ENCODE measurements at places on chromosomes 13 and 19.
A peak's percentile ranks its signal among the peaks of the same experiment; 100 is the strongest.

DNA sequence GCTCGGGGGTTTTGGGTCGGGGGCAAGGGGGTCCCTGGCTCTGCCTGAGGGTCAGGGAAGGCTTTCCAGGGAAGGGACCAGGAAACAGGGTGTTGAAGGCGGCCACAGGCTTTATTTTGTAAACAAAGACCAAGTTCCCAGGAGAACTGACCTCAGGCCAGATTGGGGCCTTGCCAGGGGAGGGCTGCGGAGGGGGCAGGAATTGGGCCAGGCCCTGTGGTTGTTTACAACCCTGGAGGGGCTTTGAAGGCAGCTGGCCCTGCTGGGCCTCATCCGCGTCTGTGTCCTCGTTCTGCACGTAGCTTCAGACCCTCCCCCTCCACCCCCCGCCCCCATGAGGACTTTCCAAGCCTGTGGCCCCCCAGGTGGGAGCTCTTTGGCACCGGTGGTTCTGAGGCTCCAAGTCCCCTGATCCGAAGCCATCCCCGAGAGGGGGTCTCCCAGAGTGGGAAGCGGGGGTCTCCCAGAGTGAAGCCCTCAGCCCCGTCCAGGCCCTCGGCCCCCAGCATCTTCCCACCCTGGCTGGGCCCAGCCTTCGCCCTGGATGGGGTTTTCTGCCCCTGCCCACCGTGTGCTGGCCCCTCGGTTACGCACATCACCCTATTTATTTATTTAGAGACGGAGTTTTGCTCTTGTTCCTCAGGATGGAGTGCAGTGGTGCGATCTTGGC, 13.5 kb upstream of the BSG start:
- no peak for DNase-seq

GRCh38 chr19:41235480-41235879, 16.5 kb downstream of the AXL start:
- DNase-seq = no peak

- DNase-seq = no peak
These were observed 45.1 kb upstream of the FARP1 start for GRCh38 chr13:98097749-98098148.

DNA sequence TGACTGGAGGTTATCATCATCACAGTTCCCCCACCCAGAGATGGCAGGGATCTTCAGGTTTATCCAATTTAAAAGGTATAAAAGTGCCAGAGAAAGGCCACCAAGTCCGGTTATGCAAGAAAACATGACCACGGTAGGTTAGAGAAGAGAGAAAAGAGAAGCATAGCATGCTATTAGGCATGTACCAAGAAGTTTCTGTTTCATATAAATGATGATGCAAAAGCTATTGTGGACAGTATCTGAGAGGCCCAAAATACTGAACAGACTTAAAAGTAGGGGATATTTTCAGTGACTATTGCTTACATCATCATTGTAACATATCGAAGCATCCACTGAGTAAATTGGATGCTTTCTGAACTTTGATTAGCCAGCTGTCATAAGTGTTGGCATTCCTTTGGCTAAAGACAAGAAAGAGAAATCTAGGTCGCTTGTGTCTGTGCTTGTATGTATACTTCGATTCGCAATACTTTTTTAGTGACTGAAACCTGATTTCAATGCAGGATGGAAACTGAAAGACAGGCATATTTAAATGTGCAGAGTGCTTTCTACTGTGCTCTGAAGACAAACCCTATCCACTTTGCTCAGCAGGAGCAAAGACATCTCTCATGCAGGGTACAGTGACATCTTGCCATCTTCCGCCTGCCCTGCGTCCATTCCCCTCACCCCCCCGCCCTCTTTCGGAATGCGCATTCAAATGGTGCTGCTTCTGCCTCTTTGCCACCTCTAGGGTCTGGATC, 180.3 kb downstream of the SHISA2 start:
- DNase-seq = no peak

GRCh38 chr19:46728693-46729339, 11.9 kb upstream of the PRKD2 start:
- peak; percentile 88 for DNase-seq

DNA sequence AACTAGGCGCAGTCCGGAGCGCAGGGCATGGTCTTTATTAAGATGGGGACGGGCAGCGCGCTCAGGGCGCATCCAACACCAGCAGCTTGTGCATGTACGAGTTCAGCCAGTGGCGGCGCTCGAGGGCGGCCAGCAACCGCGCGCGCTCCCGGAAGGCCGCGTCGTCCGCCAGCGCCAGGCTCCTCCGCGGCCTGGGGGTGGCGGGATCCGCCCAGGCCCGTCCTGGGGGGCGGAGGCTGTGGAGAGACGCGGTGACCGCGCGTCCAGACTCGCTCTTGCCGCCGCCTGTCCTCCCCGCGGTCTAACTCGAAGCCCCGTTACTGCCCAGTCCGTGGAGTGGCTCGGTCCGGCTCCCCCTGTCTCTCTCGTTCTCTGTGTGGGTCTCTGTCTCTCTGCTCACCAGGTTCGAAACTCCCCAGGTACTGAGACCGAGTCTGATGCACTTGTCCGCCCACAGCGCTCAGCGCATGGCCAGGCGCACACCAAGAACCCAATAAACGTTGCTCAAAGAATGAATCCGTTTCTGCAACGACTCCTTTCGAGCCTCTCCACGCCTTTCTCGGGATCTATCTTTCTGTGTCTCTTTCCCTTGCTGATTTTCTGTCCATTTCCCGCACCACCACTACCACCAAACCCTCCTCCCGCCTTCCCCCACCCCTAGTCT, 702 bp downstream of the PTH2 start:
- DNase-seq = peak; percentile 61

DNA sequence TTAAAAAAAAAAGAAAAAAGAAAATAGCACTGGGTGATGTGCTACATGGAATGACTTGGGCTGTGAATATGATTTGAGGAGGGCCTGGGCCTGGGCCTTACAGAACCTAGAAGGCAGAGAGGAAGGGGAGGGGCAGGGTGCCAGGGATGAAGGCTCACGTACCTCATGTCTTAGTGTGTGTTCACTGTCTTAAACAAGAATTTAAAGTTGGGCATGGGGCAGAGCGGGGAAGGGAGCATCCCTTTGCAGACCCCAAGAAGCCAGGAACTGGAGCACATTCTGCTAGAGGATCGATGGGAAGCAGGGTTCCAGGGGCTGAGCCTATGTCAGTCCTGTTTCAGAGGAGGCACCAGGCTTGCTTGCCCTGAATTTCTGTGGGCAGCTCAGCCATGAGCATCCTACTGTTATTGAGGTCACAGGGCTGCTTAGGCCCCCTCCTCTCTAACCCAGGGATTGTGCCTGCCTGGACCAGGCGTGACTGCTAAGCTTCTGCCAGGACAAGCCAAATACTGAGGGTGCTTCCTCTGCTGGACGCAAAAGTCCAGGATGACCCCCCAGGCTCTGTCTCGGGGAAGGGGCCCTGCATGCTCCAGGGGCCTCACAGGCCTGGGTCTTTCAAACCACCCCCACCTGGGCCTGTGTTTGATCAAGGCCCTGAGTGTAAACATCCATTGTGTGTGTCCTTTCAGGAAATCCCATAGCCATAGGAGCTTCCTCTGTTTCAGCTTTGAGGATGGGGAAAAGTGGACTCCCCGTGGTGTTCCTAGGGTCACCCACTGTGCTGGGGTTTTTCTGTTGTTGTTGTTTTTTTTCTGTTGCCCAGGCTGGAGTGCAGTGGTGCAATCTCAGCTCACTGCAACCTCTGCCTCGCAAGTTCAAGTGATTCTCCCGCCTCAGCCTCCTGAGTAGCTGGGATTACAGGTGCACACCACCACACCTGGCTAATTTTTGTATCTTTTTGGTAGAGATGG, 4.8 kb downstream of the LSR start:
- DNase-seq = no peak

GRCh38 chr19:16283210-16284061, 41.2 kb upstream of the KLF2 start:
- peak; percentile 28 for DNase-seq

DNA sequence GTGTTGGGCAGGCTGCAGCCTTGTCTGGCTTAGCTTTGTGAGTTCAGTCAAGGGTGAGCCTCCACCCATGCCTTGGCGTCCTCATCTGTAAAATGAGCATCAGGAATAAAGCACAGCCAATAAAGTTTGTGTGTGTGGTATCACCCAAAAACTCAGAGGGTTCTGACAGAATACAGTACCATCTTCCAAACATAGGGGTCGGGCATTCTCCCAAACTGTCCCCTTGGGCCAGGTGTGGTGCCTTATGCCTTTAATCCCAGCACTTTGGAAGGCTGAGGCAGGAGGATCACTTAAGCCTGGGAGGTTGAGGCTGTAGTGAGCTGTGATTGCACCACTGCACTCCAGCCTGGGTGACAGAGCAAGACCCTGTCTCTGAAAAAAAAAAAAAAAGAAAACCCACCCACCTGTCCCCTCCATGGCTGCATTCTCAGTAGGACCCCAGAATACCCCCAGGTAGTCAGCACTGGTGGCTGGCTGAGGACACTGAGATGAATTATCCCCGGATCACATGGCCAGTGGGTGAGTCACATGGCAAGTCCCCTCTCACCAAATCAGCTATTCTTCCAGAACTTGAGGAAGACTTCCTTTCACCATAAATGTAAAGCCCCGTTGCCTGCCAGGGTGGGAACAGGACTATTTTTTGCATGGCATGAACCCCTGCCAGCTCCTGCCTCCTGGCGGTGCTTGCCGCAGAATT, 18.6 kb downstream of the POP4 start:
- DNase-seq = no peak

- DNase-seq = no peak
These were observed 838 bp upstream of the ATP4B start for GRCh38 chr13:113658836-113659235.

DNA sequence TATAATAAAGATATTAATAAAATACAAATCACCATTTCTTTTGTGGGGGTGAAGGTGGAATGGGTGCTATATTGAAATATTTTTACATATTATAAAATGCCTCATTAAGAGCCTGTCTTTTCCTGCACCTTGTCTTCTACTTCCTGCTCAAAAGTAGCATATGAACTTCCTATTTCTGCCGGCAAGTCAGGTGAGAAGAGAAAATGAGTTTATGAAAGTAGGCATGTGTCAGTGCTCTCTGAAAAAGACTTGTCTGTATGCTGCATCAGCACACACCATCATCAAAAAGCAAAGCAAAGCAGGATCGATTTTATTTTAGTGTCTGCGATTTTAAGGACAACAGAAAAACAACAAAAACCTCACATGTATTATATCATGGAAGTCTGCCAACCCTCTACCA, 114.2 kb downstream of the RAP2A start:
- no peak for DNase-seq

GRCh38 chr13:44667943-44668342, 91.8 kb upstream of the TSC22D1 start:
- DNase-seq = no peak

GRCh38 chr19:10864538-10864899, 6.8 kb upstream of the CARM1 start:
- DNase-seq = peak; percentile 77

Data from CD4-positive, alpha-beta T cell (primary cell).